Stimulated activated CD8-positive, alpha-beta memory T cell treated with anti-CD3 and anti-CD28 coated beads, Interleukin-4, amount 100 ng/mL, for 48 hours (primary cell): ENCODE measurements at places on chromosomes 6 and 20.

DNA sequence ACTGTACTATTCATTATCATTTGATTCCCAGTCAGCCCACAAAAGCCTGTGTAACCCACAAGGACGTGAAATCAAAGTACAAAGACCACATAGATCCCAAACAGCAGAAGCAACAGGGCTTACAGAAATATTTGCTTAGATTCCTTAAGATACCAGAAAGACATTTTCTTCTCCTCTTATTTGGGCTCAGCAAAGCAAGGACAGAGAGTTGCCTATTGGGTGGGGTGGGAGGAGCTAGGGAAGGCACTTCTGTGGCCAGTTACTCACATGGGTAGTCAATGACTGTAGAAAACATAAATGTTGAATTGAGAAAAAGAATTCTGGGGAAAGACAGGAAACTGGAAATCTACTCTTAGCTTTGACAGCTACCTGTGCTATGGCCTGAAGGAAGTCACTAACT lies 19.8 kb downstream of the PDE7B start:
- DNase-seq: no peak

- DNase-seq: no peak
Measured at GRCh38 chr6:137647762-137648447, 153.7 kb upstream of the OLIG3 start.

DNA sequence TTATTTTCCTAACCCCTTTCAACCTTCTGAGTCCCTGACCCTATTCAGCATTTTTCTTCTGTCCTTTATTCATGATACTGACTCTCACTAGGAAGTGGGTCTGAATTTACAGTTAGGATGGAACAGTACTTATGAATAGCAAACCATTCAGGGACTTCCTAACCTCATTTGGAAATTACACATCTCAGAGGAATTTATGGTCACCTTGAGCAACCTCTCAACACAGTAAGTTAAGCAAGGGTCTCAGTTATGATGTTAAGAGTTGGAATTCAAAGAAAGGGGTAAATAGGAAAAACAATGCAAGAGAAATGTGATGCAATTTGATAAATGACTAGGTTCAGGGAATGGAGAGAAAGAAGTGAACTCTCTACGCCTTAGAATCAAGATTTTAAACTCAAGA lies 97.3 kb downstream of the GPR6 start:
- no peak for DNase-seq

DNA sequence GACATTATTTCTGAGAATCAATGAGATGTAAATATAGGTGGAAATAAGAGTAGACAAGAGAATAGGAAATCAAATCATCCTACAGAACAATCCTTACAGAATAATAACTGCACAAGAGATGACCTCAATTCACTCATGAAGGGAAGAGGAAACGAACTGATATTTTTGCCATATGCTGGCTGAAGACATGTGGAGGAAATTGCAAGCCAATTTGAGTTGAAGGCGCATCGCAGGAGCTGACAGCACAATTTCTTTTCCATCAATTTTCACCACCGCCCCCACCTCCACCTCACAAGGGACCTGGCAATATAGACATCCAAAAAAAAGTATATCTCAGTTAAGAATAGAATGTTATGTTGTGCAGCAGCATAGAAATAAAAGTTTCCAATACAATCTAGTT lies 20.3 kb downstream of the CITED2 start:
- no peak for DNase-seq

DNA sequence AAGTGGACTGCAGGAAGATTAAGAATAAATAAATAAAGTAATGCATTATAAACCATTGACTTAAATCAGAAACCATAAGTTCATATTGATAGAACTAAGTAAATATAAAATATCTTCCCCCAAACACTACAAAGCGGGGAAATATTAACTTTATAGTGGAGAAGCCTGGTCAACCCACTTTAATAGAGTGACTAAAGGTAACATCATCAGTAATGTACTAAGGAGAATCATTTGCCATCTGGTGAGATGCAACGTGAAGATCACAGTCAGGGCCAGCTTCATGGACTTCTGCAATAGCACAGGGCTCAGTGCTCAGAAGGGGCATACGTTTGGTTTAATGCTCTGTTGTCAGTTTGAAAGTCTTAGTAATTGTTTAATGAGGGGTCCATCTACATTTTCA lies 58.8 kb upstream of the CD83 start:
- no peak for DNase-seq

DNA sequence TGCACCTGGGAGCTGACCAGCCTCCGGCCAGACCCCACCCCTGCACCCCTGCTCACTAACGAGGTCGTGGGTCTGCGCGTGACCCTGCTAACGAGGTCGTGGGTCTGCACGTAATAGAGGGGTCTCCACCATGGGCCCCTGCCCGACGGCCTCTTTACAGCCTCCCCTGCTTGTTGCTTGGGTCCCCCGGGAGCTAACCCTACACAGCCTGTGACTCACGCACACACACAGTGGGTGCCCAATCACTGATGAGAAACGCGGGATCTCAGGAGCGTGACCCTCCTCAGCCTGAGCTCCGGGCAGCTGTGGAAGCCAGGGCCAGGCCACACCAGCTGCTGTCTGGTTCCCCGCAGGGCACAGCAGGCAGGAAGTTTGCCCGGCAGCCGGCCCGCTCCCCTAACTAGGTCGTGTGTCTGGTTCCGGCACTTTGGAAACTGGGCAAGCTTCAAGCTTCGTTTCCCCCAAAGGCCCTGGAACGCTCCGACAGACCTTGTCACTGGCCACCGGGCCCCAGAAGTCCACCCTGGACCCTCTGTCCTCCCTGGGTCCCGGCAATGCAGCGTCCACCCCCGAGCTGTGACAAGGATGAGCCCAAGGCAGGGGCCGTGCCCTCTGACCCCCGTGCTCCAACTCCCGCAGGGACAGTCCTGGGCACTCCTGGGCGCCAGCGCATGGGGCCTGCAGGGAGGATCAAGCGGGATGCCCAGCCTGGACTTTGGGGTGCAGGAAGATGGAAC lies 767 bp downstream of the PTK6 start:
- no peak for DNase-seq

- DNase-seq: no peak
Measured at GRCh38 chr6:5333658-5334057, 72.3 kb downstream of the FARS2 start.

DNA sequence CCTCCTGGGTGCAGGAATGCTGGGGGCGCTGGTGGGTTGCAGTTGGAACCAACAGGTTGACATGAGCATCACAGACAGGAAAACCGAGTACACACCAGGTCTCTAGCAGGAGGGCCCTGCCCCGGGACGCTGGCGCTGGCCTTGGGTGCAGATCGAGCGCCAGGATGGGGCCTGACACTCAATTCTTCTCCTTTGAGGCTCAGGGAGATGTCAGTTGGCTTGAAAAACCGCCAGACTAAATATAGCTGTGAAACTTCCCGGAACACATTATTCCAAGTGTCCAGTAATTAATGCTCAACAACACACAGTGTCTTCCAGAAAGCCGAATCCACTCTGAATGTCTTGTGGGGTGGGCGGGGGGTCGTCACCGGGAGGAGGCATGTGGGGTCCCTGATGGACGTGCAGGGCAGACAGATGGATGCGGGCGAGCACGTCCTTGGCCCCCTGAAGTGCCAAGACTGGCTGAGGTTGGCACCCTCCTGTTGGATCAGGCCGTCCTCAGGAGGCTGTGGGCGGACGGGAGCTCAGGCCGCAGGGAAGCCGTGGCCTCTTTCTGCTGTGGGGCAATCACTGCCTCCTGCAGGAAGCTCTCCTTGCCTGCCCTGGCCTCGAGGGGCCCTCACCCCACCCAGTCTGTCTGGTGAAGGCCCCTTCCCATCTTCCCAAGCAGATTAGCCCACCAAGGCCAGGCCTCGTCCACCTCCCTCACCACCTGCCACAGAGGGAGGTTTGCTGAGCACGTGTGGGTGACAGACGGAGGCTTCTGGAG lies 19.4 kb upstream of the GATA5 start:
- DNase-seq: no peak

DNA sequence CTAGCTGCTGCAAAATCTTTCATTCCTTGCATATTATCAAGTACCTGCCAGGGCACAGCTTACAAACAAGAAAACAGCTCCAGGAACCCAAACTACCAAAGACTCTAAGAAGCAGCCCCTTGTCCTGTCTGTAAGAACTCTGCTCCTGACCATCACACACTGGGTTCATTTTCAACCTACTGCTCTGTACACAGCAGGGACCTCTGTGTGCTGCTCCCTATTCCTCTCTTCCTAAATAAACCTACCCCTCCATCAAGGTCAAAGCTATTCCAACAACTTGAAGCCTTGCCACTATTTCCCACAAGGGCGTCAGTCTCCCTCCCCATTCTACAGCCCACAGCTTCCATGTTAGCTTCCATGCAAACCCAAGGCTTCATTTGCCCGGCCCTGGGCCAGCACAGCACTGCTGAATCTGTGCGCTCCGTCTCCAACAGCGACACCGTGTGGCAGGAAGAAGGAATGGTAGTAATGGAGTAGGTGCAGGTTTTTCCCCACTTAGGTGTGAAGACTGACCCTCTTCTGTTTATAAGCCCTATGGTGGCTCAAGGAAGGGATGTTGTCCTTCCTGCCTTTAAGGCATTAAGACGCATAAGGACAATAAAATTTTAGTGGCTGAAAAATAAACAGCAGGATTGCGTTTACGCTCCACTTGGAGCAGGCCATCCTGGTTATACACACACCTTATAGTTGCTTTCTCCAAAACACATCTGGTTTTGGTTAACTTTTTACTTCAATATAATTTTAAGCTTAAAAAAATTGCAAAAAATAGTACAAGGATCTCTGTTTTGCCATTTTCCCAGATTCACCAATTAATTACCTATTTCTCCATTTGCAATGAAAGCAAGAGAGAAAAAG lies 115.2 kb upstream of the NXT1 start:
- DNase-seq: peak; percentile 62

GRCh38 chr6:170186006-170186935 lies 104.6 kb downstream of the DLL1 start:
- no peak for DNase-seq

GRCh38 chr6:24924580-24925356 lies 11.0 kb downstream of the RIPOR2 start:
- DNase-seq: no peak

DNA sequence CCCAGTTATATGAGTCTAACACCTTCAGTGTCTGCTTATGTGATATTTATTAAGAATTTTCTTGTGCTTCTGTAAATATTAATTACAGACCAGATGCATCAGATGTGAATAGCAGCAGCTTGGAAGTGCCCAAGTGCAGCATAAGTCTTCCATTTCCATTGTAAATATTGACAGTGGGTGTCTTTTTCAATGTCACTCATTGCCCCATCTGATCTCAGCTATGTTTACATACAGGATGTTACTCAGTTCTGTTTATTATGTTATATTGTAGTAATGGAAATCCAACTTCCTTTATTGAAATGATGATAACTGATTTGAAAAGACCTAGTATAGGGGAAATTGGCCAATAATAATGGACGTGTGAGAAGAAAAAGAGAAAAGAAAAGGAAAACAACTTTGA lies 296.7 kb downstream of the SAMD5 start:
- DNase-seq: no peak

GRCh38 chr20:9572670-9573069 lies 58.3 kb downstream of the LAMP5 start:
- no peak for DNase-seq

- no peak for DNase-seq
Measured at GRCh38 chr6:50820869-50821264, 2.2 kb downstream of the TFAP2B start.

- DNase-seq: no peak
Measured at GRCh38 chr20:23131766-23132165, 45.6 kb upstream of the CD93 start.

DNA sequence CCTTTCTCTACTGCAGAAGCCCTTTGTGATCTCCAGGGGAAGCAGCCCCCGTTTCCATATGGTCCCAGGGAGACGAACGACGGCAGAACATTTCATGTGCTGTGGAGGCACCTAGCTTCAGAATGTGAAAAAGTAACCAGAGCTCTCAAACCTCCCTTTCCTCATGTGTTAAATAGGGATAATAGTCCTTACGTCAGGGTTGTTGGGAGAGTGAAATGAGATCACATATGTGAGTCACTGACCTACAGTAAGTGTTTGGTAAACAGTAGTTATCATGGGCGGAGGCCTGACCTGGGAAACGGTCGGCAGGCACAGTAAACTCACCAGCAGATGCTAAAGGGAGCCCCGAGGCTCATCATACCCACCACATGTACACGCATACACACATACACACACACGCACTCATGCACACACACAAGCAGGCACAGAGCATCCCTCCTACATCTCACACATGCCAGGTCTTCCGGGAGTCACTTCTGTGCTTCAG lies 89.7 kb downstream of the LY86 start:
- DNase-seq: no peak

DNA sequence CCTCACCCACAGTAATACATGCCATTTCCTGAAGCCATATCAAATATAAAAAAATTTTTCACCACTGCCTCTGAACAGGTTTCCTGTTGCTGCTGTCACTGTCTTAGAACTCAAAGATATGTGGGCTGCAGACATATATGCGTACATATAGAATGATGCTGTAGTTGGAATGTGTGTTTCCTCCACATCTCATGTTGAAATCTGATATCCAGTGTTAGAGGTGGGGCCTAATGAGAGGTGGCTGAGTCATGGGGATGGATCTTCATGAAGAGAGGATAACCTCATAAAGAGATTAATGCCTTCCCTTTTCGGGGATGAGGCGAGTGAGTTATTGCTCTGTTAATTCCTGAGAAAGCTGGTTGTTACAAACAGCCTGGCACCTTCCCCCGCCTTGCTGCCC lies 7.7 kb upstream of the SCP2D1 start:
- no peak for DNase-seq

GRCh38 chr20:20443504-20443903 lies 75.6 kb downstream of the INSM1 start:
- no peak for DNase-seq

- DNase-seq: no peak
Measured at GRCh38 chr6:113556775-113557174, 300.4 kb upstream of the MARCKS start.

DNA sequence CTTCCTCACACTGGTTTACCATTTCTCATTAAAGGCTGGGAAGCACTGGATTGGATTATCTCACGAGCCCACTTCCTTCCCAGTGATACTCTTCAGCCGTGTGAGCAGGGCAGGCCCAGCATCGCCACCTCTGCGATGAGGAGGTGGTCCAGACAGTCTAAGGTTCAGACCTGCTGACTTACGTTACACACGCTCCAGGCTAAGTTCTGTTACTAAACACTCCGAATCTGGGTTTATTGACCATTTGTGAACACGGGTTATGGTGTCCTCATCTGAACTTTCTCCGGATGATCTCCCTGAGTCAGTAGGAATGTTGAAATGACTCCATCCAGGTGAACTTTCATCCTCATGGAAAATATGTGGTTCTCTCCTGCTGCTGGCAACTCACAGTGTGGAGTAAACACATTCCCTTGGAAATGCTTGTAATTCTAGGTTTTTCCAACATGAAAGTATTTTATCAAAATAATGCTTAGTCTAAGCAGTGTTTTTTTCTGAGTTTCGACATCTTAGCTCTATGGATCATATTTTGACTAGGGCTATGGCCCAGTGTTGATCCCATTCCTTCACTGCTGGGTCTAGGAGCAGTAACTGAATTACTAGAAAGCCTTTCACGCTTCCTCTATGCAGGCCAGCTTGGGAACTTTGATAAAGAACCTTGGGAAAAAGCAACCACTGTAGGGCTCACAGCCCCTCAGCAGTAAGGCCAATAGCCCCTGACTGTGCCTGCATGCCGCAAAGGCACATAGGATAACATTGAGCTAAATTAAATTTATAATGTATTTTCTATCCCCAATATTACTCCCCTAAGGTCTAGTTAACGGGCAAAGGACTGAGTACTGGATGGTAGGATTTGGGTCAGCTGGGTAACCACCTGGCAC lies 37.7 kb upstream of the PXDC1 start:
- no peak for DNase-seq

GRCh38 chr6:75906871-75907270 lies 157.8 kb downstream of the MYO6 start:
- no peak for DNase-seq
